ENCODE measurements at places on chromosomes 7 and 10.

DNA sequence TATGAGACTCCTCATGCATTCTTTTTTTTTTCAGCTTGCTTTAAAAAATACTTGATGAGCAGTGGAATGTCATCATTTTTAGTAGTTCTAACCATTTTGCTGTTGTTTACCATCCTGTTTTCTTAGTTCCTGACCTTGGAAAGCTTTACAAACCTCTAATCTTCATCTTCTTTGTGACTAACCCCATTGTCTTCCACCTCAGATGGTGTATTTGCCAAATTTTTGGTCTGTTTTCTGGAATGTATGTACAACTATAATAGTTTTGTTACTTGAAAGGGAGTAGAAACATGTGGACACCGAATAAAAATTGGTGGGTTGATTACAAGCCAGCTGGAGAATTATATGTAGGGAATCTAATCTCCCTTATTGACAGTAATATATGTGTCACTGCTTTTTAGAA lies 172.7 kb downstream of the SND1 start:
- no peak for DNase-seq

DNA sequence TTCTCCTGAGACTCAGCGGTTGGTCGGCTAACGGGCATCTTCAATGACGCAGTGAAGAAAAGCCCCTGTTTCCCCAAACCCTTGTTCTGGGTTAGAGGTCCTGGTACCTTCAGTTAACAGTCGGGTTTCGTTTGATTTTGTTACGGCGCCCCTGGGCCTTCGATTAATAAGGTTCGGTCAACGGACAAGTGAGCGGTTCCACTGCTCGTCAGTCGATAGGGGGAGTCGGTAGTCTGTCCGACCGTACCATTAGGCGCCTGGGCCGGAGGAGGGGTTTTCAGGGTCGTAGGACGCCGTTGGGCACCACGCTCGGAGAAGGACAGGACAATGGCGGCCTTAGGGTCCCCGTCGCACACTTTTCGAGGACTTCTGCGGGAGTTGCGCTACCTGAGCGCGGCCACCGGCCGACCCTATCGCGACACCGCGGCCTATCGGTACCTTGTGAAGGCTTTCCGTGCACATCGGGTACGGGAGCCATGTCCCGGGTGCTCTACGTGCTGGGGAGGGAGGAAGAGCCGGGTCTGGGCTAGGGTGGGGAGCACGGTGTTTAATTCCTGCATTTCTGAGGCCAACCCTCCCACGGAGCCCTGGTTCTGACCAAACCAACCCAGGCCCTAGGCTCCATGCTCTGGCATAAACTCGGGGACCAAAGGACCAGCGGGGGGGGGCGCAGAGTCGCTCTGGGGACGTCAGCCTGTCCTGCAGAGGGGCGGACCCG lies at the start of gene FMC1:
Gene FMC1, plus strand, starts transcription at position 280 of the 718 bp plus-strand sequence. Its CDS starts 48 bp downstream, at position 328.
- peak; percentile 64 for DNase-seq

- no peak for DNase-seq
Measured at GRCh38 chr7:139018910-139019309, 16.9 kb downstream of the ZC3HAV1L start.

DNA sequence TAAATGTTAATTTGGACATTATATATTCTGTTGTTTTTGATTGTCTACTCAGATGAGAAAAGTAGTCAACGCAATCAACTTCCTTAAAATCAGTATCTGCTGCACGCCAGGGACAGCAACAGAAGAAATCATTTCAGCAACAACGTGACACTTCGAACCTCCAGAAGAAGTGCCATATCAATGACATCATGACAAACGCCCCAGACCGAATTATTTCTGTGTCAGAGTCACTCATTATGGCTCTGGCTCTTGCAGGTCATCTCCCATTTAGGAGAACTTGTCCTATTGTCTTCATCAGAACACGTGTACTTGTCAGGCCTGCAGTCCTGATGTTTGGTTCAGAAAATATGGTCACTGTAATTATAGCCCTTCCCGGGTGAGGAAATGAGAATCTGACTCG lies 276.3 kb downstream of the ADARB2 start:
- DNase-seq, result no peak

- no peak for DNase-seq
Measured at GRCh38 chr7:158774952-158775351, 54.4 kb downstream of the ESYT2 start.

GRCh38 chr10:42781893-42782445 lies 626 bp upstream of the BMS1 start:
- DNase-seq, result no peak

DNA sequence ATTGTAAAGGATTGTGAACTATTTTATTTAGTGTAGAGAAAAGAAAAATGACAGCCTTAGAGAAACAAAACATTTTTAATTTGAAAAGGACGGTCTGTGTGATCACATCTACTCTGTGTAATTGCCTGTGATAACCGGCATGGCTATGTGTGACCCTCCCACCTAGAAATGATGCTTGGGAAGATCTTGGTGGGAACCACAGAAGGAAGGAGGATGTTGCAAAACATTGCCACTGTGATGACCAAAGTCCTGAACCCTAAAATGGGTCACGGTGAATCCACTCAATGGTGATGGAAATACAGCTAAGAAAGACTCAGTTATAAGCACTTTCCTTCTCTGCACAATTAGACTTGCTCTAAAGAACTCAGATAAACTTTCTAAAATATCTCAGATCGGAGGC lies 221.3 kb upstream of the FRMD4A start:
- DNase-seq, result no peak

DNA sequence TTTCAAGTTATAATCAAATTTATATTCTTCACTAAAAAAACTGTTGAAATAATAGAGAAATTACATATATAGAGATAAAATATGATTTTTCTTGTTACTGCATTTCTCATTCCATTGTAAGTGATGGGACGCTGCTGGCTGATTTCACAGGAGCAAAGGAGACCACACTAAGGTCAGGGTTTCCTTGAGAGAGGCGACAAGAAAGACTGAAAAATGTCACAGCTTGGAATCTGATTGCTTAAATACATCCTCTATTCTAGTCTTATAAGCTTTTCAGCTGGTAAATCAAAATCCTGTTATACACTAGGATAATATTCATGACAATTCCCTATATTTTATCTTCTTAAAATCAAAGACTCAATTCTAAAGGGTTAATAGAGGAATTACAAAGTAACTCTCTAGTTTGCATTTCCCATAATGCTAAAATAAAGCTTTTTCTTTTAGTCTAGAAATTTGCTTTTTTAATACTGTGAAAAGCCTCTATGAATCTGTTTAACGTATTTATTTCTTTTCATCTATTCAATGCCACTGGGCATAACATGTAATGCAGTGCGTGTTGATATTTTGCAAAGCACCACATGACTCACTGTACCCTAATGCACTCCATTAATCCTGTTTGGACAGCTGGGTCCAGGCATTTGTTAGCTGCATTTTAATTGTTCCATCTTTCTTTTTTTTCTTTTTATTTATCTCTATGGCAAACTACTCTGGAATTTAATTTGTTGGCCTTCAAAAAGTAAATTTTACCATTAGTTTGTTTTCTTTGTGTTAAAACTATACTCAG lies 81.7 kb downstream of the RNF32 start:
- DNase-seq, result no peak

DNA sequence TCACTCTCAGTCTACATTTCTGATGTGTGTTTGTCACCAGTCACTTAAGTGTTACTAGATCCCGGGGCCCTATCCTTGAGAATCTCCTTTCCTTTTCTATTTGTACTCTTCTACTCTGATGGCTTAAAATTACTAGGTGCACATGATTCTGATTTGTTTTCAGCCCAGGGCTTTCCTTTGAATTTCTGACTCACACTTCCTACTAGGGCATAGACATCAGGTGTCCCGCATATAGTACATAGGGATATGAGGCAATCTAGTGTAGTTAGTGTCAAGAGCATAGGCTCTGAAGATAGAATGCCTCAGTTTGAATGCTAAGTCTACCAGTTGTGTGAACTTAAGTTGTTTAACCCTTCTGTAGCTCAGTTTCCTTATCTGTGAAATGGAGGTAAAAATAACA lies 49.4 kb upstream of the LRRN3 start:
- DNase-seq, result no peak

GRCh38 chr10:123392182-123392963 lies 238.2 kb downstream of the BUB3 start:
- no peak for DNase-seq

- DNase-seq, result no peak
Measured at GRCh38 chr7:36942025-36942424, 217.7 kb upstream of the AOAH start.

- DNase-seq, result no peak
Measured at GRCh38 chr7:3201306-3201705, 99.7 kb upstream of the SDK1 start.

- DNase-seq, result no peak
Measured at GRCh38 chr10:84719687-84720086, 391.3 kb downstream of the CCSER2 start.

- no peak for DNase-seq
Measured at GRCh38 chr10:70167246-70167645, 3.1 kb downstream of the SAR1A start.

DNA sequence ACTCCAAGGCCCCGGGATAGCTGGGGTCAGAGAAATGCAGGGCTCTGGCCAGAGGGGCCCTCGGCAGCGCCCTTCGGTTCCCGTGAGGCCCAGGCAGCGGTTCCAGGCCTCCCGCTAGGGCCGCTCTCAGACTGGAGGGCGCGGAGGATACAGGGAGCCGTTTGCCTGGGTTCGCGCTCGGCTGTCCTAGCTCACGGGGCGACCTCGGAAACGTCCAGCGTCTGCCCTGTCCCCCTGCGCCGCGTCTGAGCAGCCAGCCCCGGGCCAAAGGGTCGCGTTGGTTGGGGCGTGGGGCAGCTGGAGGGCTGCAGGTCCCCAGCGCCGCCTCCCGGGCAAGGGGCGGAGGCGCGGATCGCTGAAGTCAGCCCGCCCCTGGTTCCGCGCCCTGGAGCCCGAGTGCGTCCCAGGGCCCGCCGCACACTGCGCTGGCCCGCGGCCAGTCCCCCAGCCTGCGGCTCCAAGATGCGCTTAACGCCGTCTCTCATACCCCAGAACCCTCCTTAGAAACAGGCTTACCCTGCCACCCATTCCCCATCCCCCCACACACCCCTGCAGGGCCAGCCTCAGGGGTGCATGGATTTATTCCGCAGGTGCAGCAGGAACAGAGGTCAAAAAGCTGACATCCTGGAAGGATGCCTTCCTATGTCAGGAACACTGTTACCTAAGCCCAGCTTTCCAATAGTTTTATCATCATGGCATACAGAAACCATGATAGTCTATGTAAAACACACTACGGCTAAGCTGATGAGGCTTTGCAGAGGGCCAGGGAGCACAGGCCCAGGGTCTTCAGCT lies 22.1 kb upstream of the OPN4 start:
- DNase-seq, result no peak

GRCh38 chr10:126243306-126243705 lies 145.0 kb downstream of the ADAM12 start:
- no peak for DNase-seq

GRCh38 chr10:72709041-72709440 lies 17.1 kb downstream of the MCU start:
- no peak for DNase-seq

All from NCI-H1048 (cell line).